ENCODE measurements at places on chromosomes 7 and 10.

GRCh38 chr10:96719200-96719599 is 1.1 kb downstream of the PIK3AP1 start:
- DNase-seq: no peak

GRCh38 chr10:20986049-20986448 is 88.9 kb upstream of the NEBL start:
- no peak for DNase-seq

- no peak for DNase-seq
Measured at GRCh38 chr10:109062371-109062770, 860.9 kb downstream of the XPNPEP1 start.

DNA sequence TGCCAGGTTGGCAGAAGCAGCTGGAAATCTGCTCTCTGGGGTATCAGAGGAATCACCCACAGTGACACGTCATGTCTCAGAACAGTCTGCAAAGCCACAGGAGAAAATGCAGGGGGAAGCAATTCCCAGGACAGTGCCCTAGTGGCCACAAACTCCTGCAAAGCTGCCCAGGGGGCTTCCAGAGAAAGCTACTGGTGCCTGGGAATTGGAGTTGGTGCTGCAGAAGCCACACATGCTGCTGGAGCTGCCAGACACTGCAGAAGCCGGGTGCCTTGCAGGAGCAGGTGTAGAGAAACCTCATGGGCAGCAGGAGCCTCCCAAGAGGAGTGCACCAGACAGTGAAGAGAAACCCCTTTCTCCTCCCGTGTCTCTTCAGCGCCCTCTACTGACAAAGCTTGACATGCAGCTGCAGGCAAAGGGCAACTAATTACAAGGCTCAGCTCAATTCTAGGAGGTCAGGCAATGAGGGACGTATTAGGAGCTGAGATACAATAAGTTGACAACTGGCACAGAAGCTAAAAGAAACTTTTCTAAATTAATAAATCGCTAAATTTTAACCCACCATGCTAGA is 30.2 kb upstream of the NUB1 start:
- DNase-seq: peak; percentile 79

- no peak for DNase-seq
Measured at GRCh38 chr10:24349379-24350001, 140.6 kb downstream of the KIAA1217 start.

DNA sequence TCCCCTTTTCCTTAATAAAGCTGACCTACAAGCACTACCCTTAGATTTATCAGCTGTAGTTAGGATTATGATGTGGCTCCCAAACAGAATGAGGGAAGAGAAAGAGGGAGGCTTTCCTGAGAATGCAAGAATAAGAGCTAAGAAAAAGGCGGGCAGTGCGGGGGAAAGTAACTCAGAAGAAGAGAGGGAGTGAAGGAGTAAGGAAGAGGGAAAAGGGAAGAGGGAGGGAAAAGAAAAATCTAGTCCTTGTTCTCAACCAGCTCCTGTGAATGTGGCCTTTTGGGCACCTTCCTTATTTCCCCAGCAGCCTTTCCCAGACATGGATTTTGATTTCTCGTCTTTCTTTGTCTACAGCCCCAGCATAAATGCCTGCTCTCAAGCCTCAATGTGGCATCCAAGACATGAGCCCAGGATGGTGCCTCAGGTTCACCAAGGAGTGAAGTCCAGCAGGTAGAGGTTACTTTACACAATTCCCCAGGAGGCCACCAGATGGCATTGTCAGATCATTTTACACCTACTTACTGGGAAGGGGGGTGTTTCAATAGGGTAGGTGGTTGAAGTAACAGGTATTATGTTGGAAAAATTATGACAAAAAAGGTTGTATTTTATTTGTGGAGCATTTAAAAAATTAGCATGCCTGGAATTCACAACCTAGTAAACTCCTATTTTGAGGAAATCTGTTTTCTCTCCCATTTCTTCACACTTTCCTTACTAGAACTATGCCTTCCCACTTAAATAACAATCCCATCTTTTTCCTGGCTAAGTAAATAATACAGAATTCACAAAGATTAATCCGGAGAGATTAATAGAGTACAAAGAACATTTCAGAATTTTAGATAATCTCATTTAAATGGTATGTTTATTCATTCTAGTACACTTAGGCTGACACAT is 106.5 kb downstream of the HTR7 start:
- DNase-seq: peak; percentile 57

DNA sequence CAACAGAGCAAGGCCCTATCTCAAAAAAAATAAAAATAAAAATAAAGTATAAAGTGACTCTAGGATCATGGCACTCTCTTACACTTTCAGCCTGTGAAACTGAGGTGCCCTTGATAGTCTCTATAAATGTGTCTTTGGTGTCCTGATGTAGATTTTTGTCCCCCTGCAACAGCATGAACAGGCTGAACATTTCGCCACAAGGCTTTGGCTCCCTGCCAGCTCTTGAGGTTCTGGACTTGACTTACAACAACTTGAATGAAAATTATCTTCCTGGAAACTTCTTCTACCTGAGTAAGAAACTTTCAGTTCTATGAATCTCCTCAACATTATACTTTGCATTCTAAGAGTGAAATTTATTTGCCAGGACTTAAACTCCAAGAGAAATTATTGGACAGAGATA is 48.1 kb upstream of the BMS1 start:
- peak; percentile 76 for DNase-seq

DNA sequence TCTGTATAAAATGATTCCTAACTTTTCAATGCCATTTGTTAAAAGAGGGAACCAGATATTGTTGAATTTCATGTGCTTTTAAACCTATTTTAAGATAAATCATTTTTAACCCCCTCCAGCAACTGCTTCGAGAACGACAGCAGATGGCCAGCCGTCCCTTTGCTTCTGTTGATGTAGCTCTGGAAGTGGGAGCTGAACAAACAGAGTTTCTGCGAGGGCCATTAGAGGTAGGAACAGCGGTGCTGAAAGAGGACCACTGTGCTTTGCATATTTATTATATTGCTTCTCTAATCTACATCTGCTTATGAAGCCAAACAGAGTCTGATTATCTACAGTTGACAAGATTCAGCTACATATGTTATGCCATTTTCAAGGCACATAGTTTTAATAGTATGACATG is 545.9 kb downstream of the GFRA1 start:
- no peak for DNase-seq

DNA sequence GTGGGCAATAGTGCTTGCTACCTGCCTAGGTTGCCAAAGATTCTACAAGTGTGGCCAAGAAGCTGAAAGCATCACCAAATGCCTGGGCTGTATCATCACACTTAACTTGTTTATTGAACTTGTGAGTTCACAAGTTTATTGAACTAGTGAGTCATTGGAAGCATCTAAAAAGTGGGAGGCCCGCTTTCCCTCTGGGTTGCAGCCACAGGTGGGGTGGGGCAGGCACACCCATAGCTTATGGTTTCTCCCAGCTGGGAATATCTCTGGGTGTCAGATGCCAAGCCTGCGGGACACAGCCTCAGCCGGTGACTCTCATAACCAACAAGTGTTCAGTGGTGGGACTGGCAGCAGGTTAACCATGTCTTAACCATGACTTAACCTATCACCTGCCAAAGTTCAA is 145.9 kb upstream of the FAM13C start:
- no peak for DNase-seq

- no peak for DNase-seq
Measured at GRCh38 chr7:68073701-68074100, 1077.1 kb downstream of the TYW1 start.

DNA sequence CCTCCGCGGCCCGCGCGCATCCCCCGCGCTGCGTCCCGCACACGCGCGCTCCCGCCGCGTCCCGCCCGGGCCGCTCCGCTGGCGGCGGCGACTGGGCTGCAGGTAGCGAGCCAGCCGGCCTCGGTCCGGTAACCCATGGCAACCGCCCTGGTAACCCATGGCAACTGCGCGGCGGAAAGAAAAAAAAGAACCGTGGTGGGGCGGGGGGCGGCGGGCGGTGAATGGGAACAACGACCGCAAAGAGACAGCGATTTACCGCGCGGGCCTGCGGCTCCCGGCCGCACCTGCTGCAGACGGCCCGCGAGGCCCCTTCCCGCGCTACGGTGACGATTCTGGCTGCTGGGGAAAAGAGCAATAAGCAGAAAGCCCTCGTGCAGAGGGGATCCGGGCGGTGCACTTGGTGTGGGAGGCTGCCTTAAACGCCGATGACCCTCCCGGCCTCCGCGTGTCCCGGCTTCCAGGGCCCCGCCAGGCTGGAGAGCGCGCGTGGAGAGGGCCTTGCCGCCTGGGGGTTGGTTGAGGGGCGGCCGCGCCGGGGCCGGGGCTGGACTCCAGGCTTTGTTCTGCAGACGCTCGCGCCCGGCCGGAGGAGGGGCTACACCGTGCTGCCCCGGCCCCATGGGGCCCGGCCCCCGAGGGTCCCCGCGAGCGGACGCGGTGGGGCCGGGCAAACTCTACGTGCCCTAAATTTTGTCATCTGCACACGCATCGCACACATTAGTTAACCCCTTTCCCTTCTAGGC is 84.7 kb downstream of the SNX10 start:
- peak; percentile 62 for DNase-seq

DNA sequence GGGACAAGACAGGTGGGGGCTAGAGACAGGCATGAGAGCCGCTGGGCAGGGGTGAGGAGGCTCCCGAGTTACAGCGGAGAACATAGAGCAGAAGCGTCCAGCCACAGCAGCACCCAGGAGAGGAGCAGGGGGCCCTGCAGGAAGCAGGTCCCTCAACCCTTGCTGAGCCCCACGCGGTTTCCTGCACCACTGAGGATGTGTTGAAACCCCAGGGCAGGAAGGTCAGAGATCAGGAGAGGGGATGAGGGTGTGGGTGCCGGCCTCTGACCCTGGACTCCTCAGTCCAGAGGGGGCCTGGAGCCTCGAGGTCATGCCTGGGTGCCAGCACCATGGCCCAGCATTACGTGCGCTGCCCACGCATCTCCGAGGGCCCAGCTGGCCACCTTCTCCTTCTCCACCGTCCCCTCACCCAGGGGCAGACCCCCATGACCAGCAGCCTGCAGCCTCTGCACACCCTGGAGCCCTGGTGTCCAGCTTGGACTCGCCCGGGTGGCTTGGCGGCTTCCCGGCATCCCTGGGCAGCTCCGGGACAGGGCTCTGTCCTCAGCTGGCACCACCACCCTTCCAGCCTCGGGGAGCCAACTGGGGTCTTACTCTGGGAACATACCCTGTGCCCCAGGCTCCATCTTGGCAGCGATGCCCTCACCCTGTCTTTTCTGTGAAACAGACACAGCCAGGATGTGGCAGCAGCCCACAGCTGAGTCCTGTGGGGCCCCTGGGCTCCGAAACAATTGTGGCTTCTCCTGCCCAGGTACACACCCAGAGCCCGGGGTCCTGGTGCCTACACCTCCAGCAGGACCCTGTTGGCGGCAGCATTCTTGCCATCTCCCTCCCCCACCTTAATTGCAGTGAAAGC is 52.0 kb downstream of the STK32C start:
- no peak for DNase-seq

DNA sequence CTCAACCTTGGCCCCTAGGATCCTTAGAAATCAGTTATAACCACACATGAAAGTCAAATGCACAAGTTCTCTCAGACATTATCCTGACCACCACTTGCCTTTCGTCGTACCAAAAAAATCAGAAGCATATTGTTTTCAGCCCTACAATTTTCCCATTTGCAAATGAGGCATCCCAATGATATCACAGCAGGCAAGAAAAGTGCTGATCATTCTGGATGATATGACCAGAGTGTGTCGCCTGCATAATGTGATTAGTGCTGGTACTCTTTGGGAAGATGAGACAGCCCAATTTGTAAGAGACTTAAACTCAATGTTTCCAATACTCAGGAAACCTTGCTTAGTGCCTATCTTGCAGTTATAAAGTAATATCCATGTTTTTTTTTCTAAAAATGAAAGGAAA is 168.0 kb downstream of the SORCS1 start:
- no peak for DNase-seq

DNA sequence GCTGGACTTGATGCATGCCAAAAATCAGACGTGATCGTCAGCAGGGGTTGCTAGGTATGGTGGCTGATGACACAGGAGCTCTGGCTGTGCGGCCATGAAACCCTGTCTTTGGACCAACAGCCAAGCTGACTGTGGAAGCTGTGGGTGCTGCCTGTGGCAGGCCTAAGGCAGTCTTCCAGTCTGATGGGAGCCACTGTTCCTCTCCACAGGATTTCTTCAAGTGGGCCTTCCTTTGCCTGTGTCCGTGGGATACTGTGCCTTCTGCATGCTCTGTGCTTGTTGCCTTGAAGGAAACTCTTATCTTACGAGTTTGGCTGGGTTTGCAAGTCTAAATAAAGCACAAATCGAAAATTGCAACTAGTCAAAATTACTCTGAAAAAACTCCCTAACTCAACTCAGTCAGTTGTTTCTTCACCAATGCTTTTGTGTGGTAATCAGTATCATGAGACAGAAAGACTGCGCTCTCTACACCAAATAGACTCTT is 101.9 kb upstream of the PDLIM1 start:
- DNase-seq: no peak

GRCh38 chr7:69992938-69993337 is 394.7 kb downstream of the AUTS2 start:
- DNase-seq: peak; percentile 30

DNA sequence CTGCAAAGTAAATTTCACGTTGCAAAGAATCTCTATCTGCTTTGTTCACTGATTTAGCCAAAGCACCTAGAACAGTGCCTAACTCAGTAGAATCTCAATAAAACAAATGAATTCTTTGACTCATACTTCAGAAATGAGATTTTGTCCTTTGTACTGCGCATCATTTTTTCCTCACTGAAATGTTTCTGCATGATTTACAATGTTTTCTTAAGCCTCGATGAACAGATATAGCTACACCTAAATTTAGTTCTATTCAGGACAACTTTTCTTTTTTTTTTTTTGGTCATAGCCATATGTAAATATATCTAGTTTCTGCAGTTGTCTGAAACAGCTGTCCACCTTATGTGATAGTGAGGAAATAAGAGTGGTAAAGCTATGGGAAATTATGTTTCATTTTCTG is 15.3 kb downstream of the GNAT3 start:
- DNase-seq: no peak

- DNase-seq: peak; percentile 24
Measured at GRCh38 chr10:77834943-77835668, 91.4 kb downstream of the DLG5 start.

GRCh38 chr7:1555046-1555812 is 776 bp downstream of the TMEM184A start:
- no peak for DNase-seq

- DNase-seq: no peak
Measured at GRCh38 chr7:131529179-131529578, 27.2 kb downstream of the PODXL start.

GRCh38 chr7:108413782-108414492 is 42.3 kb downstream of the NRCAM start:
- DNase-seq: no peak

DNA sequence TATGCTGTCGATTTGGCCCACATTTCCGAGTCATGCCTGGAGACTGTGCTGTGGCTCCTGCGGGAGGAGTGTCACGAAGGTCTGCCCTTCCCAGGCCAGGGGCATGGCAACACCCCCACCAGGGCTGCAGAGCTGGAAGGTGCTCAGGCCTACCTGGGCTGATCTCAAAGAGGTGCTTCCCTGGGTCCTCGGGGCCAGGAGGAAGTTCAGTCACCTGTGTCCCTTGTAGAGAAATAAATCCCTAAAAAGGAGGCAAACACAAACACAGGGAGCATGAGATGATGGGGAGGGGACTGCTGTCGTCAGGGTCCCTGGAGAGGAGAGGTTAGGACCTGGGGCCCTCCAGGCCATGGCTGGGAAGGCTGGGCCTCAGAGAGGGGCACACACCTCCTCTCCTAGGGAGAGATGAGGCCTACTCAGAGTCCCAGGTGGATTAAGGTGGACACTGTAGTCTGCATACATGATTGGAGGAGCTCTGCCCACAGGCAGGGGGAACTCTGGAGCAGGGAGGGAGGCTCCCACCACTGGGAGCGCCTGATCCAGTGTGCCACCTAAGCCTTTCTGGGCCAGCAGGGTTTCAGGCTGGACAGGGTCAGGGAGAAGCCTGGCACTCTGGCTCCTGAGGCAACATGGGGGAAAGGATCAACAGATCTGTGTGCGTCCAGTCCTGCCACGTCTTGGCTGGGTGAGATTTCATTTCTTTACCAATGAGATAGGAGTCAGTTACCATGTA is 49.4 kb downstream of the ARHGAP22 start:
- DNase-seq: no peak
